ENCODE measurements at places on chromosomes 1 and 21.

DNA sequence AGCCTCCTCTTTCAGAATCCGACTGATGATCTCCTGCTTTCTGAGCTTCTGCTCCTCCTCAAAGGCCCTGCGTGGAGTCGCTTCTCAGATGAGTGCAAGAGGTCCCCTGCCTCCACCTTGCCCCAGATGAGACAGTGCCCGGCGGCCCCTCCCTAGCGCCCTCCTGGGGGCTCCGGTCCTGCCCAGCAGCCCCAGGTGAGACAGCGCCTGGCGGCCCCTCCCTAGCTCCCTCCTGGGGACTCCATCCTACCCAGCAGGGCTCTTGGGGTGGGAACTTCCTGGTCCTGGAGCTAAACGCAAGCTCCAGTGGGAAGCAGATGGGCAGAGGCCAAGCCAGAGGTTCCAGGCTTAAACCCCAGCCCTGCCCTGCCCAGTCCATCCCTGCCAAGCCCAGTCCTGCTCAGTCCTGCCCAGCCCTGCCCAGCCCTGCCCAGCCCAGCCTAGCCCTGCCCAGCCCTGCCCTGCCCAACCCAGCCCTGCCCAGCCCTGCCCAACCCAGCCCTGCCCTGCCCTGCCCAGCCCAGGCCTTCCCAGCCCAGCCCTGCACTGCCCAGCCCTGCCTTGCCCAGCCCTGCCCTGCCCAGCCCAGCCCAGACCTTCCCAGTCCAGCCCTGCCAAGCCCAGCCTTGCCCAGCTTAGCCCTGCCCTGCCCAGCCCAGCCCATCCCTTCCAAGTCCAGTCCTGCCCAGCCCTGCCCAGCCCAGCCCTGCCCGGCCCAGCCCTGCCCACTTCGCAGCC lies 34.6 kb downstream of the CFAP74 start:
- DNase-seq: no peak

DNA sequence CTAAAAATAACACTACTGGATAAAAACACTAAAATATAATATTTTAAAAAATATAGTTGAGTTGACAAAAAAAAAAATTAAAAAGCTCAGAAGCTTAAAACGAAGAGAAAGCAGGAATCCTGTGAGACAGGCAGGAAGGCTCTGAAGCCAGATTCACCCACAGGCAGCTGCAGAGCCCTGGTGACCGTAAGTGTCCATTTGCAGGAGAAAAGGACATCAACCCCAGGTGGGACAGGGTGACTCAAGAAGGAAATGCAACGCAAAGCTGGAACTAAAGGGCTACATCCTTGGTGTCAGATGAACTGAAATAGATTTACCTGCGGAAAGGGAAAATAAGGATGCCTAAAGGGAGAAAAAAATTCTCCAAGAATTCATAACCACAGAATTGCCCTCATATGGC lies 46.8 kb downstream of the USP24 start:
- no peak for DNase-seq

GRCh38 chr1:167950569-167950968 lies 13.7 kb upstream of the MPC2 start:
- DNase-seq: no peak

DNA sequence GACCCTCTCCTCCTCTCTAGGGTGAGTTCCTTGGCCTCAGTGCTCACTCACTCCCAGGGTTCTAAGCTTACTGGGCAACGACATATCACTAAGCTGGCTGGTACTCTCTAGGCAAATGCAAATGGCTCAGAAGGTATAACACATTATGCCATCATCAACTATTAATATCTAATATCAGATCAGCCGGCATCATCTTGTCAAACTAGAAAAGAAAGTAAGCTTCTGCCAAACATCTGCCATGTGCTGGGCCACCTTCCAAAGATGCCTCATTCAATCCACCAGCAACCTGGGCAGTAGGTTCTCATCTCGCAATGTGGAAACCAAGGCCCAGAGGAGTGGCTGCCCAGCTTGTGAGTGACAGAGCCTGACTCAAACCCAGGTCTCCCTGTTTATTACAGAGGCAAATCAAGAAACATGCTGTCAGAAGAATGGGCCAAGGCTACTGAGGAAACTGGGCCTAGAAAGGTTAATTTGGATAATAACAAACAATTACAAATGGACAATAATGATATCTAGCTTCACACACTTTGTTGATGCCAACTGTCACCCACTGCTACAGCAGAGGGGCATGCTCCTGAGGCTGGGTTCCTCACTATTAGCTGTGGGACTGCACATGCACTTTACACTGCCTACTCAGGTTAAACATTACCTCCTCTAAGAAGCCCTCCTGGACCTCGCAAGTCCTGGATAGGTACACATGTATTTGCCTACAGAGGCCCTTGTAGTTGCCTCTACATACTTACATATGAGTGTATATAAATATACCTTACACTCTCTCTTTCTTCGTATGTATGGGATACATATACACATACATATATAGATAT lies 183.3 kb upstream of the JUN start:
- DNase-seq: no peak

DNA sequence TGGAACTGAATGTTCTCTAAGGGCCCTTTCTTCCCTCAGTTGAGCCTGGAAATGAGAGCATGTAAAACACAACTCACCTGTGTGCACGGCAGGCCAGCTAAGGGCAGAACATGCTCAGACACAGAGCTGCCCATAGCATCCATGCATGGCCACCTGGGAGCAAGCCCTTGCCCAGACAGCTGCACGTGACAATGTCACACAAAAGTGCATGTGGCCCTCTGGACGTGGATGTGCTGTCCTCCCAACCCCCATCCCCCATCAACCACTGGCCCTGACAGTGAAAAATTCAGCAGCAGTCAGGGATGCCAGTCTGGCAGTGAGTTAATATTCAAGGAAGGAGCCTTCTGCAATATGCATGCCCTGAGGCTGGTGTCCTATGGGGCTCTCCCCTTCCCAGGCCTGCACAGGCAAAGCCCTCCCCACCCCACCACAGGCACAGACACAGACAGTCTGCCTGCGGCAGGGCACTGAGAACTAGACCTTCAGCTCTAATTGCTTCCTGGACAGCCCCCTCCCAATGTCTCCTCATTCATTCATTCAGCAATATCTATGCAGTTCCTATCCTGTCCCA lies 14.6 kb upstream of the COL16A1 start:
- no peak for DNase-seq

GRCh38 chr1:193140254-193140653 lies 18.4 kb downstream of the CDC73 start:
- no peak for DNase-seq

GRCh38 chr1:184465489-184466146 lies 78.8 kb downstream of the C1orf21 start:
- no peak for DNase-seq

DNA sequence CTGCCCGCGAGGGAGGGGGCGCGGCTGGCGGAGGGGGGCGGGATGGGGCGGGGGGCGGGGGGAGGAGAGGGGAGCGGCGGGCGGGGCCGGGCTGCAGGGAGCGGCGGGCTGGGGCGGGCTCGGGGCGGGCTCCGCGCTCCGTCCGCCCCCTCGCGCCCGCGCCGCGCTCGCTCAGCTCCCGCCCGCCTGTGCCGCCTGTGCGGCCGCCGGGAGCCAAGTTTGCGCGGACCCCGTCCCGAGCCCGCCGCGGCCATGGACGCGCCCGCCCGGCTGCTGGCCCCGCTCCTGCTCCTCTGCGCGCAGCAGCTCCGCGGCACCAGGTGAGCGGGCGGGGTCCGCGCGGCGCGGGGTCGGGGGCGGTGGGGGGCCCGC lies at the start of gene GABRD:
Gene GABRD (plus strand): TSS at position 174 of the 372 bp plus-strand sequence. CDS start 79 bp downstream, at position 253.
- no peak for DNase-seq

DNA sequence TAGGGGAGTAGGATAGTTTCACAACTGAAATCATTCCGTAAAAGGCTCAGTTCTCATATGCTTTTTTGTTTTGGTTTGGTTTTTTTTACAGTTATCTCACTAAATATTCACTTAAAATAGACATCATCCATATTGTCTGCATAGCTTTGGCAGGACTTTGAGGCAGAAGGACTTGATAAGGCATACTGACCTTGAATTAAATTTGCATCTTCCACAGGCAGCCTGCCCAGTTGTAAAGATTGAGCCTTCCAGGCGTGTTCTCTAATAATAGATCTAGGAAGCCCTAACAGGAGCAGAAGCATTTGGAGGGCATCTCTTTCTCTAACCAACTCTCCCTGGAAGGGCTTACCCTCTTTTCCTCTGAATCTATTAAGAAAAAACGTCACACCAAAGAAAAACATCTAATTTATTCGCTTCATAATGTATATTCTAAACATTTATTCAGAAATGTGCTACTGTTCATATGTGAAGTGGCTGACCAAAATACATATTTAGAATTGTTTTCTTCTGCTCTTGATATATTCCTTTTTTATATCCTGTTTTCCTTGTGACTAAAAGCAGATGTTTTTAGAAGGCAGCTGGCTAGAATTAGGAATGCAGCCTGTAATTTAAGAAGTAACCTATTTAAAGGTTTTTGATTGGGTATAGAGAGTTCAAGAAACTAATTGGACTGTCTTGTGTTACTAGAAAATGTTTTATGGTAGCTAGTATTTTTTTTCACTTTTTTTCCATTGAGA lies 20.2 kb downstream of the DESI2 start:
- DNase-seq: no peak

DNA sequence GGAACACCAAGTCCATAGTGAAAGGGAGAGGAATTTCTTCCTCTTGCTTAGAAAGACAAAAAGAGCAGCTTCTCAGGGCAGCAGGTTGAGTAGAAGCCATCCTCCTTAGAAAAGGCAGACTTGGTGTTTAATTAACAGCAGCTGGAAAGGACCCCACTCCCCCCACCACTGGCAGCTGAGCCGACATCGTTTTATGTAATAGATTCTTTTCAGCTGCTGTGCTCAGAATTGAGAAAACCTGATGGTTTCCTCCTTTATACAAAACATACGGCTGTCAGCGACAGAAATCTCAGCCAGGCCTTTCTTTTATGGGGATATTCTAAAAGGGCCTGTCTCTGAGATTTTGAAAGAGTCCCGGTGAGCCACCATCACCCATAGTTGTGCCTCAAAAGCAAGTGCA lies 49.9 kb downstream of the MAN1C1 start:
- no peak for DNase-seq

- DNase-seq: no peak
Observed at GRCh38 chr1:18571275-18571674, 59.4 kb upstream of the PAX7 start.

GRCh38 chr1:212205843-212206242 lies 79.4 kb upstream of the PPP2R5A start:
- no peak for DNase-seq

GRCh38 chr1:45974541-45975269 lies 157.7 kb downstream of the PIK3R3 start:
- DNase-seq: no peak

- peak; percentile 82 for DNase-seq
Observed at GRCh38 chr1:54273092-54273794, 73.3 kb downstream of the MRPL37 start.

DNA sequence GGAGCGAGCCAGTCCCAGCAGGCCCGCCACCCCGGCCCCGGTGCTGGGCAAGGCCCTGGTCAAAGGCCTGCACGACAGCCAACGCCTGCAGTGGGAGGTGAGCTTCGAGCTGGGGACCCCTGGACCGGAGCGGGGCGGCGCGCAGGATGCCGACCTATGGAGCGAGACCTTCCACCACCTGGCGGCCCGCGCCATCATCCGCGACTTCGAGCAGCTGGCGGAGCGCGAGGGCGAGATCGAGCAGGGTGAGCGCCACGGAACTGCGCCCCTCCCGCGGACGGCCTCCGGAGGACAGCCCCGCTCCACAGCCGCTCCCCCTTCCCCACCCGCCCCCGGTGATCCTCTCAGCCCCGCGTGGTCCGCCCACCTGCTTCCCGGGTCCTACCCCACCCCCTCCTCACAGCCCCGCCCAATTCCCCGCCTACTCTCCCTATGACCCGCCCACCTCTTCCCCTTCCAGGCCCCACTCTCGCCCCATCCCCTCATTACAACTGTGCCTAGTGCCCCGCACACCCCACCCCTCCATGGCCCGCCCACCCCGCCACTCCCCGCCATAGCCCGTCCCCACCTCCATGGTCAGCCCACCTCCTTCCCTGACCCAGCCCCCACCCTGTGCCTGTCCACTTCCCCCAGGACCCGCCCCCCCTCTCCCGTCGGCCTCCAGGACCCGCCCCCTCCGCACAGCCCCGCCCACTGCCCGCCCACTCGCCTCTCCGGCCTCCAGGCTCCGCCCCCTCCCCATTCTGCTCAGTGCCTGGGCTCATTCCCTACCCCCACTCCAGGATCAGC lies 52.7 kb downstream of the VWA5B1 start:
- DNase-seq: no peak

DNA sequence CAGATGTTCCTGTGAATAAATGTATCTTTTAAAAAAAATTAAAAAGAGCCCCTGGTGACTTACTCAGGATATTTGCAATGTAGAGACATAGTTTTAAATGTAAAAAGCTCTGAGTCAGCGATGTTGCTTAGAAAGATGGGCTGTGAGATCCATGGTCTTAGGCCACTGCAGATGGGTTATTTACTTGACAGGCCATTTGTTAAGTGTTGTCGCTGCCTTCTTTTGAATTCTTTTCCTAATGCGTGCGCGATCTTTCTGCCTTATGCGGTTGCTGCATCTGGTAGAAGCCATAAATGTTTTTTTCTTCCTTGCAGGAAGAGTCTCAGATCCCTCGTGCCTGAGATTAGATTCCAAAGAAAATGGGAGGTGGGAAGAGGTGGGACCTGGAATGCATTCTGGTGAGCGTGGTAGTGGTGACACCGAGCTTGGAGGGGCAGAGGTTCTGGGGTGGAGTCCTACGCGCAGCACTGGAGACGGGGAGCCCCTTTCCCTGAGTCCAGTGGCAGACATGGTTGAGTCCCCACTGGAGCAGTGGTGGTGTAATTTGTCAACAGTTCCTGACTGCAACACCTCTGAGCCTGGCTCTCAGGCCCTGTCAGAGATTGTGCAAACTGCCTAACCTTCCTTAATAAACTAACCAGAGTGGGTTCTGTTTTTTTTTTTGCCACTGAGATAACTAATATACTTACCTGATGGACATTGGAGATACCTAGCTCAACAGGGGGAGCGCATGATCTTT lies 197.2 kb downstream of the HHAT start:
- DNase-seq: no peak

DNA sequence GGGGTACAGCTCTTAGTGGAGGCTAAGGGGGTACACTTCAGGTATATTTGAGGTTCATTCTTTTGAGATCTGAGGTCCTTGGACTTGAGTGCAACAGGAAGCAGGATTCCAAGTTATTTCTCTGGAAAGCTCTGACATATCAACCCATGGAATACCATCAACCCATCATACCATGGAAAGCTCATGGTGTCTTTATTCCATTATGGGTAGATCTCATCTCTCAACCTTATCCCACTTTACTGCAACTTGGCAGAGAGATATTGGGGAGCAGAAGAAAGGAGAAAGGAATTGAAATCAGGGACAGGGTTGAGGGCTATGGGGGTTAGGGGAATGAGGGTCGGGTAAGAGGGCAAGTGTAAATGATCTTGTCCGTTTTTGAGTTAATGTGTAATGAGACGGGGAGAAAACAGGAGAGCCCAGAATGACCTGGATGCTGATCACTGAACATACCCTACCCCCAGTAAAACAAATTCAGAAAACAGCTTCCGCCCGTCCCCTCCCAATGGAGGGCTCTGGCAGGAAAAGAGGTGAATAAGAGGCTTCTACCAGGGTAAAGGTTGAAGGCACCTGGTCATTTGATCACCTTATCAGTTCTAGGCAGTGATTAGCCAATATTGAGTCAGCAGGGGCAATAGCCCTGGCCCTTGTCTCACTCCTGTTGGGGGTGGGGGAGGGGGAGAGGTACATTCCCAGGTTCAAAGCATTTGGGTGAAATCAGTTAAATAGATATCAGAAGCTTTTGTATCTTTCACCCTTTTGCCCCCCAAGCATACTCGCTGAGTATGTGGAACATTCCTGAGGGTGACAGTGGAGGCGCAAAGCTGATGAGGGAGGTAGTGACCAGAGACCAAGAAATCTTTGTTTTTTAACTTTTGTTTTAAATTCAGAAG lies 622 bp upstream of the APOA2 start:
- no peak for DNase-seq

- no peak for DNase-seq
Observed at GRCh38 chr1:243970077-243970476, 81.0 kb upstream of the ZBTB18 start.

Measured in HFF-Myc (cell line).